ENCODE measurements at places on chromosomes 4 and X.

DNA sequence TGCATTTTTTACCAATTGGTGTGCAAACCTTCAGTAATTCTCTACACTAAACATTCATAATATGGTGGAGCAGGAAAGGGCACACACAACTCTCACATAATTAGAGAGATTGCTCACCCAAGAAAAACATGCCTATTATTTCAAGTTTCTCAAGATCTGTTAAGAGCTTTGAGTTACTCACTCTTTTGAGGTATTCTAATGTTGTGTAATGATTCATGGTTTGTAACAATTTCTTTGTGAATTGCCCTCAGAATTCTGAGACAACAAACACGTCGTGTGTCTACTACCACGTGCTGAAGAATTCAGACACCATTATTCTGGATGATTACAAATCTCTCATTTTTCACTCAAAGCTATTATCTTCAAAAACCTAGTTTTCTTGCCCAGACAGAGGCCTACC is 82.8 kb downstream of the PDGFC start:
- no peak for DNase-seq

DNA sequence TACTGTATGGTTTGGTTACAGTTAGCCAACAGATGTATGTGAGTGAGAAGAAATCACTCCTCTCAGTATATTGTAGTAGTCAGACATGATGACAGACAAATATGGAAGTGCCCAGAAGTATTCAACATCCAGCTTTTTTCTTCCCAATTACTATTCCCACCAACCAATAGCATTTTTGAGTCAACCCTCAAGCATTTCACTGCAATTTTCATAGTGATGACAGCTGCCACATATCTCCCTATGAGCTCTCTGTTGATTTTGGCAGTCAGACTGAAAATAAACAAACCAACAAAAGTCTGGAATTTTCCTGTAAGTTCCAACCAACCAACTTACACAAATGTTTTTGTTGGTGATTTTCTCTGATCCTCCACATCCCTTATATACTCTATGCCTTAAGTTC is 8.2 kb upstream of the TRAM1L1 start:
- DNase-seq = no peak

DNA sequence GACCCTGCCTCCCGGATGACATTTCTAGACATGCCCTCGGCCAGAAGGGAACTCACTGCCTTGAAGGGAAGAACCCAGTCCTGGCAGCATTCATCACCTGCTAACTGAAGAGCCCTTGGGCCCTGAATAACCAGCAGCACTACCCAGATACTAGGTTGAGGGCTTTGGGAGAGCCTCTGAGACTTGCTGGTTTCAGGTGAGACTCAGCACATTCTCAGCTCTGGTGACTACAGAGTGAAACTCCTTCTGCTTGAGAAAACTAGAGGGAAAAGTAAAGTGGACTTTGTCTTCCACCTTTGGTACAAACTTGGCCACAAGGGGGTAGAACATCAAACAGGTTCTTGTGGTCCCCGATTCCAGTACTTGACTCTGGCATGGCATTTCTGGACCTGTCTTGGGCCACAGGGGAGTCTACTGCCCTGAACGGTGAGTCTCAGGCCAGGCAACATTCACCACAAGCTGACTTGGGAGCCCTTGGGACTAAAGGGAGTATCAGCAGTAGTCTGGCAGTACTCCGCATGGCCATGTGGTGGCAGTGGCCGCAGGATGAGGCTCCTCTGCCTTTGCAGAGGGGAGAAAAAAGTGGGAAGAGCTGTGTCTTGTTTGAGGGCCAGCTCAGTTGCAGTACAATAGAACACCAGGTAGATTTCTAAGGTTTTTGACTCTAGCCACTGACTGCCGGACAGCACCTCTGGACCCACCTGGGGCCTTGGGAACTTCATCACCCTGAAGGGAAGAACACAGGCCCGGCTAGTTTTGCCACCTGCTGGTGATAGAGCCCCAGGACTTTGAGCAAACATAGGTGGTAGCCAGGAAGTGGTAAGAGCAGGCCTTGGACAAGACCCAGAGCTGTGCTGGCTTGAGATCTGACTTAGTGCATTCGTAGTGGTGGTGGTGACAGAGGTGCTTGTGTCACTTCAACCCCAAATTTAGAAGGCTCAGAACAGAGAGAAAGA is 414.8 kb downstream of the OPHN1 start:
- DNase-seq = no peak

DNA sequence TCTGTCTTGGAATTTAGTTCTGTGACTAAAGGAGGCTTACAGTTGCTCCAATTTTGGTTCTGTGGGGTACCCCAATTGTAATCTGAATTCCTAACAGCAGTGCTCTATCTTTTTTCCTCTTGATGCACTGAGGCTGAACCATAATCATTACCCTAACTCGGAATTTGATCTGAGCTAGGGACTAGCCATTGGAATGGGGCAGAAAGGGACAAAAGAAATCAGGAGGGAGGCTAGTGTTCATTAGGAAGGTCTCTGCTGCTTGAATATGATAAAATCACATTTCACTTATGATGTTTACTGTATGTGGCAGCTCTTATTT is 2.7 kb downstream of the KLF3 start:
- no peak for DNase-seq

DNA sequence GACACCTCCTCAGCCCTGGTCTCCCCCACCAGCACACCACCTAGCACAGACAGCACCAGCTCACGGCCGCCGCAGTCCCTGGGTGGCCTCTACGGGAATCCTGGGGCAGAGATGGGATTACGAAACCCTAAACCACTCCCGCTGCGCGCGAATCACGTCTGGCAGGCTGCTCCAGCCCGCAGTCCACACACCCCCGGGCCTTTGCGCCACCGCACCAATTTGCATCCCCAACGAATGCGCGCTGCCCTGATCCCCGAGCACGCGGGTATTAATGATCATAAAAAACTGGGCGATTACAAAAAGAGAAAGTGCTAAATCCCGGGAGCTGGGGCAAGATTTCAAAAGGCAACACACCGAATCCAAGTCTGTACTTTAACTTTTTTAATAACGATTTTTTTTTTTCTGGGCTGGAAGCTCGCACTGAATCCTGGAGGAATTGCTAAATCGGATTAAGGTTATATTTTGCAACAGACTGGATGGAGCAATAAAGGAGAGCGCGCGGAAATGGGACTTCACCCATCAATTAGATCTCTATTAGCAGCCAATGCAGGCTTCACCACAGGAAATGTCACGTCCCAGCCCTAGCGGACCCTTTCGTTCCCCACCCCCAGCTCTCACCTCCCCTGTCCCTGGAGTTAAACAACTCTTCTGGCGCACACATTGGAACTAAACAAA is 69.8 kb upstream of the TMEM33 start:
- no peak for DNase-seq

DNA sequence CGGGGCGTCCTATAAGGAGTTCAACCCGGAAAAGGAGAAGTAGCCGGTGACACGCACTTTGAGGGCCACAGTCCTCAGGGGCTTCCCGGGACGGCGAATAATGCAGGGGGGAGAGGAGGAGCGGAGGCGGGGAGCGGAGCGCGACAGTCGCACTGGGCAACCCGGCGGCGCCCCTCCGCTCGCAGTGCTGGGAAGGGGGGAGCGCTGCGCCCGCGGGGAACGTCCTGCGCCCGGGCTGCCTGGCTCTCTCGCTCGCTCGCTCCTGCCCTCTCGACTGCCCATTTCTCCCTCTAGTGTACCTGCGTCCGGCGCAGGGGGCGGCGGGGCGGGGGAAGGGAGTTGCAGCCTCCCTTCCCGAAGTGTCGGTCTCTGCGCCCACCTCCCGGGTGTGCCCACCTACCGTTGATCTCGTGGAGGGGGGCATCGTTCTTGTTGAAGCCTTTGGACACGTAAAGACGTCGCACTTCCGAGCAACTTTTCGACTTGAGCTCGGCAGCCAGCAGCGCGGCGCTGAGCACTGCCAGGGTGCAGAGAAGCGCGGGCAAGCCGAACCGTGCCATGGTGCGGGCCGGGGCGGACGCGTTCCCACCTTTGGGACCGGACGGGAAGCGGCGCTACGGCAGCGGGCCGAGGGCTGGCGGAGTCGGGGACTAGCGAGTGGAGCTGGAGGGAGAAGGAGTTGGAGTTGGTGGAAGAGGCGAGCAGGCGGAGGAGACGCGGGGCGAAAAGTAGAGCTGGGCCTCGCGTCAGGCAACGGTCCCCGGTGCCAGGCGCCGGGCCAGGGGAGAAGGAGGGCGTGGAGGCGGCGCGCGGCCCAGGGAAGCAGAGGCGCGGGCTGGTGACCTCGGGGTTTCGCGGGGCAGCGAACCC is 648 bp downstream of the GPC4 start:
- no peak for DNase-seq

- no peak for DNase-seq
Observed at GRCh38 chrX:17295791-17296190, 79.2 kb upstream of the NHS start.
